Small intestine (tissue), 16 donors: ENCODE measurements at places on chromosomes 3 and 15.

DNA sequence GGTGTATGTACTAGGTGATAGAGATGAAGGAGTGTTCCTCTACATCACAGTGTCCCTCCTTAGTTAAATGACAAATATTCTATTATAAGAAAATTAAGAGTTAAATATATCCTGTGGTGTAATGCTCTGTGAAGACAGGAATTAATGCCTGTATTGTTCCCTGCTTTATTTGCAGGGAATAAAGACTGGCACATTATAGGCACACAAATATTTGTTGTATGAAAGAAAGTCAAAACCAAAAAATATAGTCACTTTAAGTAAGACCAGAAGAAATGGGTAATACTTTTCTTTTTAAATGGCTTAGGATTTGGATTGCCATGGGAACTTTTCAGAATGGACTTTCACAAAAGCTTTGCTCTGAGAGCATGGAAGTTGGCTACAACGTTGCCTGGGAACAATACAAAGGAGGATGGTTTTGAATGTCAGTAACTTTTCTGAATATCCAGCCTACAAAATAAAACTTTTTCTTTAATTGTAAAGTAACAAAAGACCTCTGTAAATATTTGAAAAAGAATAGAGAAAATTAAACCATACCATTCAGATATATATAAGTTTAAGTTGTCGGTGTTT lies 158.0 kb upstream of the P2RY1 start:
- H3K4me1 ChIP-seq = no peaks in the 10 kb centered on the region
- no peak overlapping the region for H3K27ac ChIP-seq
- no peak for DNase-seq
- H3K4me3 ChIP-seq = no peak overlapping the region

GRCh38 chr15:70095408-70096214 lies 2.1 kb downstream of the TLE3 start:
- peak overlapping the region; percentile 90 for H3K4me3 ChIP-seq
- peak; percentile 50 for DNase-seq
- peaks cover 27% of the 10 kb centered on the region for H3K4me1 ChIP-seq
- no peaks in the 10 kb centered on the region for H3K27me3 ChIP-seq

DNA sequence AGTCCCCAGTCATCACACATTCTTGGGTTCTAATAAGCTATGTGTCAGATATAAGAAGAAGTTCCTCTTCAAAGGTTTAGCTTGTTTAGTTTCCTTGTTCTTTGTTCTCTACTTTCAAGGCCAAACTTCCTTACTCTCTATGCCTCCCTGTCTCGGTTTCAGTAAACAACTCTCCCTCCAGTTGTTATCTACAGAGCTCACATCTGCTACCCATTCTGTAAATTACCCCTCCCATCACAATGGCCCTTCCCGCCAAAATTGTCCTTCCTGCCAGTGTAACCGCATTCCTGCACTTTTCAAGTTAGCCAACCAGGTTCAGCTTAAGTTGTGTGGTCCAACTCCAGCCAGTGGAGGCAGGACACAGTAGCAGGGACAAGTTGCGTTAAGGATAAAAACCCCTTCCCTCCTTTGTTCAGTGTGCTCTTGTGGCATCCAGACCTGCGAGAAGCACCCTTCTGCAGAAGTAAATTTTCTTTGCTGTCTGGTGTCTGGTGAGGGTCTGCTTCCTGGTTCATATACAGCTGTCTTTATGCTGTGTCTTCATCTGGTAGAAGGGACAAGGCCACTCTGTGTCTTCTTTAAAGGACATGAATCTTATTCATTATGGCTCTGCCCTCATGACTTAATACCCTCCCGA lies 342.1 kb upstream of the GRM7 start:
- no peak for DNase-seq
- no peaks in the 10 kb centered on the region for H3K27me3 ChIP-seq
- H3K36me3 ChIP-seq = no peaks in the 10 kb centered on the region
- H3K4me1 ChIP-seq = no peaks in the 10 kb centered on the region
- no peak overlapping the region for H3K27ac ChIP-seq
- H3K4me3 ChIP-seq = no peak overlapping the region

DNA sequence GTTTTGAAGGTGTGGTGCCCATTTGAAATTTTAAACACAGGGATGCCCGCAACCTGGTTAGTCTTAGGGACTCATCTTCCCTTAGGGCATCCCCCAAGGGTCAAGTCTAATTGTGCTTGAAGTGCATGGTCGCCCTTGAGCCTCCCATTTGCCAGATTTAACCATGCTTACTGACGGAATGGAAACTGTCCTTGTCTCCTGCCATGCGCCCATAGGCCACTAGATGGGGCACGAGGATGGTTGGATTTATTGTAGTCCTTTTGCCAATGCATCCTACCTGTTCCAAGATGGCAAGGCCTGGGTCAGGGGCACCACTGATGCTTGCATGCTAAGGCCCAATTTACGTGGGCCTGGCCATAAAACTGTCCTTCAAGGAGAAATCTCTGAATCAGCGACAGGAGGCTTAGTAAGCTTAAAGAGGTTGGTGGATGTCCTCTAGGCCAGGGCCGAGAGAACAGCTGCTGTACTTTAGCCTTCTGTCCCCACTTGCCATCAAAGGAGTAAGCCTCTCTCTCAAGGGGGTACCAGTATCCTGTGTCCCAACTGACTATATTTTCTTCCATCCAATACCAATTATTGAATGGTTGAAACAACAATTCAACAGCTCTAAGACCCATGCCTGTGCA lies 355.4 kb downstream of the OTOL1 start:
- no peaks in the 10 kb centered on the region for H3K4me1 ChIP-seq
- no peaks in the 10 kb centered on the region for H3K36me3 ChIP-seq
- no peak overlapping the region for H3K4me3 ChIP-seq
- no peak overlapping the region for H3K27ac ChIP-seq
- H3K27me3 ChIP-seq = no peaks in the 10 kb centered on the region
- peak; percentile 29 for DNase-seq

DNA sequence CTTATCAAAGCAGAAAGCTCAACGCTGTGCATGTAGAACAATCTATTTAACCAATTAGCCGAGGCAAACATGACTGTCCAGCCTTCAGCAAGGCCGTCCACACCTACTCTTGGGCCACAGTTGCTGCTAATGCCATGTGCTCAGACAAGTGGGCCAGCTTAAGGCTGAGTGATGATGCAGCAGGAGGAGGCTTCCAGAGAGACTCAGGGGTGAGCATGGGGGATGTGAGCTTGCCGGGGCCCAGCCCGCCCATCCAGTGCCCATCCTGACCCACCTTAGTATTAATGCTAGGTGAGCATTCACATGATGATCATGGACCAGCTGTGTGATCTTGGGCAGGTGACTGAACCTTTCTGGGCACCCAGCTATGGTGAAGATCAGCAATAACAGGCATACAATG lies 150.1 kb downstream of the TPRA1 start:
- no peaks in the 10 kb centered on the region for H3K4me1 ChIP-seq
- DNase-seq = no peak
- no peaks in the 10 kb centered on the region for H3K27me3 ChIP-seq
- no peaks in the 10 kb centered on the region for H3K36me3 ChIP-seq

DNA sequence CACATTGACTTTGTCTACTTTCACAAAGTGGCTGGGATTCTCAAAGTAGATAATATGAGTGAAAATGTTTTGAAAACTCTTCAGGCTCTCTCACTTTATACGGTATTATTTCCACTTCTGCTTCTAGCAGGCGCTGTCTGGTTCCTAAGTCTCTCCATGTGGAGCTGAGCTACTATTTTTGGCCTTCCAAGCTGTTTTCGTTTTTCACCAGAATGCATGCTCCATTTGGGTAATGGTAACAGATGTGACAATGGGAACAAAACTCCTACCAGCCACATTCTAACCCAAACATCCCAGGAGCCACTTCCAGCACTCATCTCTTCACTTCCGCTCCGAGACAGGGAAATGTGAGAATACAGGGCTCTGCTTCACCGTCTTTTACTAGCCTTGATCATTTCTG lies 586.7 kb downstream of the NTRK3 start:
- no peak overlapping the region for H3K27ac ChIP-seq
- DNase-seq = no peak
- no peaks in the 10 kb centered on the region for H3K4me1 ChIP-seq
- no peaks in the 10 kb centered on the region for H3K36me3 ChIP-seq
- no peak overlapping the region for H3K4me3 ChIP-seq

GRCh38 chr15:61090386-61091288 lies 138.5 kb downstream of the RORA start:
- no peaks in the 10 kb centered on the region for H3K36me3 ChIP-seq
- H3K27ac ChIP-seq = no peak overlapping the region
- no peaks in the 10 kb centered on the region for H3K4me1 ChIP-seq

GRCh38 chr3:194339840-194340239 lies 11.3 kb downstream of the CPN2 start:
- H3K4me3 ChIP-seq = no peak overlapping the region
- DNase-seq = peak; percentile 50
- no peak overlapping the region for H3K27ac ChIP-seq

GRCh38 chr3:46524008-46524407 lies 26.2 kb downstream of the RTP3 start:
- DNase-seq = no peak
- no peaks in the 10 kb centered on the region for H3K27me3 ChIP-seq
- H3K27ac ChIP-seq = no peak overlapping the region
- no peak overlapping the region for H3K4me3 ChIP-seq
- H3K4me1 ChIP-seq = no peaks in the 10 kb centered on the region
- no peaks in the 10 kb centered on the region for H3K36me3 ChIP-seq

DNA sequence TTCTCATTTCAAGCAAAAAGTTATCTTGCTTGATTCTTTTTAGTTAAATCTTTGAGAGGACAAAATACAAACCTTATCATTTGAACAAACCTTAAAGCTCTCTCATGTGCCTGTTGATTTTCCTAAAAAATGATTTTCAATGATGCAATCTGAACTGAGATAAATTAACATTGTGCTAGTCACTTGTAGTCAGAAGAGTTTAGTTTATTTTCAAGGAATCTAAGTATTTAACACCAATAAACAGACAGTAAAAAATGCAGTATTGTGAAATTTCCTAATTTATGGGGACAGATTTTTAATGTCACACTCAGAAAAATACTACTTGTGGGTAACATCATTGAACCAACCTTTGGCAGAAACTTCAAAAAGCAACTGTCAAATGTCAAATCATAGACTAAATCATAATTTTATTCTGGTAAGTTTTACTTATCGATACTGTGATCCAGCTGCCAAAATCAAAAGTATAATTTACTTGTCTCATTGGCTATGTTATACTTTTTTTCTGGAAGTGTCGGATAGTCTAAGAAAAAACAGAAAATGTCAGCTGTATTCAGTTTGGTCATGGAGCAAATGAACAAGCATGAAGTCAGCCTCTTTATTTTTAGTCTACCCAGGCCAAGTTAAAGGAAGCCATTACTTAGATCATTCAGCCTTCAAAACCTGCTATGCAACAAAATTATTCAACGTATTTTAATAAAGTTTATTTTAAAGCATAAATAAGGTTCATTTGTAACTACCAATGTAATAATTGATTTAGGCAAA lies 52.4 kb upstream of the FNDC3B start:
- no peak for DNase-seq
- H3K36me3 ChIP-seq = no peaks in the 10 kb centered on the region
- no peaks in the 10 kb centered on the region for H3K4me1 ChIP-seq
- no peak overlapping the region for H3K4me3 ChIP-seq
- no peak overlapping the region for H3K27ac ChIP-seq
- no peaks in the 10 kb centered on the region for H3K27me3 ChIP-seq

- H3K27ac ChIP-seq = no peak overlapping the region
- H3K27me3 ChIP-seq = no peaks in the 10 kb centered on the region
Measured at GRCh38 chr3:113249111-113249510, 37.8 kb downstream of the BOC start.

DNA sequence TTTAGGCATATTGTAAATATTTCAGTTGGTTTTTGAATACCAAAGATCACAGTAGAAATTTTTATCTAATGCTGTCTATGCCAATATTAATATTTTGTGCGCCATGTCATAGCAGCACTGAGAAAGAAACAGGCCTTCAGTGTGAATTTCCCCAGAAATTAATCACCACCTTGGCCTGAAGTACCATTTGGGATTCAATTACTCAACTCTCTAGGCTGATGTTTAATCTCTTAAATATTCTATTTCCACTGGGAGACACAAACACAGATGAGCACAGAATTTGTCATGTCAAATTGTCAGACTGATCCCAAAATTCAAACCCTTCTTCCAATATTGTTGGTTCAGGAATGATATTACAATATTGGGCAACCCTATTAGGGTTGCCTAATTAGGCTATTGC lies 509.3 kb downstream of the ROBO1 start:
- no peak overlapping the region for H3K27ac ChIP-seq
- no peak overlapping the region for H3K4me3 ChIP-seq
- H3K27me3 ChIP-seq = no peaks in the 10 kb centered on the region
- no peaks in the 10 kb centered on the region for H3K36me3 ChIP-seq
- no peaks in the 10 kb centered on the region for H3K4me1 ChIP-seq
- DNase-seq = no peak

DNA sequence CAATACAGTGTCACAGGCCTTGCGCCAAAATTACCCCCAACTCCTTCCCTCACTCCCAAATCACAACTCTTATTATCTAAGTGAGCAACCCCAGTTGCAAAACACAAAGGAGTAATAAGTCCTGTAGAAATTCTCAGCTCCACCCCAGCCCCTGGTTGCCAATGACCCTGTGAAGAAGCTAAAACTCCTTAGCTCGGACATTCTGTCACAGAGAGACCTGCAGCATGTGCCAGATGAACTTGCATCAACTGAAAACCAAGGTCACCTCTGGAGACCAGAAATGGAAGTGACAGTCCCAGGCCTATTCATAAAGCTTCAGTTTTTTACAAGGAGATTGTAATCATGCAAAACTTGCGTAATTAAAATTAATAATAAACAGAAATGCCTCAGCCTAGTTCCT lies 55.2 kb downstream of the RBPMS2 start:
- H3K4me1 ChIP-seq = no peaks in the 10 kb centered on the region
- no peaks in the 10 kb centered on the region for H3K27me3 ChIP-seq
- no peak for DNase-seq
- no peak overlapping the region for H3K4me3 ChIP-seq
- no peak overlapping the region for H3K27ac ChIP-seq

- no peaks in the 10 kb centered on the region for H3K36me3 ChIP-seq
- no peak overlapping the region for H3K4me3 ChIP-seq
- peak overlapping the region; percentile 18 for H3K27ac ChIP-seq
- peak; percentile 95 for DNase-seq
- no peaks in the 10 kb centered on the region for H3K27me3 ChIP-seq
Measured at GRCh38 chr3:124972457-124972856, 37.9 kb upstream of the MUC13 start.

- H3K27me3 ChIP-seq = no peaks in the 10 kb centered on the region
- H3K4me1 ChIP-seq = no peaks in the 10 kb centered on the region
- H3K4me3 ChIP-seq = no peak overlapping the region
- no peak for DNase-seq
Measured at GRCh38 chr15:70264014-70264582, 166.4 kb upstream of the TLE3 start.

- peaks cover 13% of the 10 kb centered on the region for H3K36me3 ChIP-seq
- DNase-seq = no peak
- no peak overlapping the region for H3K4me3 ChIP-seq
- peaks cover 26% of the 10 kb centered on the region for H3K4me1 ChIP-seq
Measured at GRCh38 chr3:105826778-105827634, 41.8 kb downstream of the CBLB start.

DNA sequence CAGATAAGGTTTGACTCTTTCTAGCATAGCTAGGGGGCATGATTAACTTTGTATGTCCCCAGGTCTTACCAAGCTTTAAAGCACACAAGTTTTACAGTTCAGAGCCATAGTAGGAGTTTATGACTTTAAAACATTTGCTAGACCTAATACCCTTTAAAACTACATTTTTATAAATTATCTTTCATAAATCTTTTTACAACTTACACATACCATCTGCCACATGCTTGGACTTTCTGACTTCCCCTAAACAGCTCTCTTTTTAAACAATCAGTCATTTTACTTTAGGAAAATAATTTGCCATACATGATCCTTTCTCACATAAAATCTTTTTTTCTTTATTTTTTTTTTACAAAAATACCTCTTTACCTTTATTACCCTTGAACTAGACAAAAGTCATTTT lies 735.3 kb upstream of the CADM2 start:
- H3K27ac ChIP-seq = no peak overlapping the region
- no peaks in the 10 kb centered on the region for H3K36me3 ChIP-seq
- no peak for DNase-seq
- H3K4me3 ChIP-seq = no peak overlapping the region
- no peaks in the 10 kb centered on the region for H3K4me1 ChIP-seq
